IMR-90 (cell line): ENCODE measurements at places on chromosomes 11 and 22. TPM values are rescaled to one million over a fixed set of nuclear protein-coding genes. Genes with fewer than 3 reads are reported as not detected.

RRAS2 gene
- 106 and 155 TPM in 2 replicates for total RNA-seq

- peak; percentile 36 for DNase-seq
Measured at GRCh38 chr11:61332281-61332796, 566 bp downstream of the DDB1 start.

DNA sequence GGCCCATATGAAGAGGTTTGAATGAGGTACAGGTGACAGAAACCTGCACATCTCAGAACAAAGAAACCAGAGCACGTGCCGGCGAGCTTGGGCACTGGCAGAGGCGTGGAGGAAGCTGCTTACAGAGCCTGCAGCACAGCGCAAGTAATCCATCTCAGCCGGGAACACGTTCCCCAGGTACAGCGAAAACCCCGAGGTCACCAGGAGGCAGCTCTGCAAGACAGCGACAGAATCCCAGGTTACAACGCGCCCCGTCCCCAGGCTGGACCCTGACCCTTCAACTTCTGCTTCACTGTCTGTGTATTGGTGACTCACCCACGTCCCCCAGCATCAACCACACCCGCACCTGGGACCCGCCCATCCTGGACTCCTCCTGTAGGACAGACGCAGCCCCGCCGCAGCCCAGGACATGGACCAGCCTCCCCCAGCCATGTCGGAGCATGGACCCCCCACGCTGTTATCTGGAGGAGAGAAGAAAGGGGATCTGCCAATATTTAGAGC, 2.2 kb downstream of the MLC1 start:
- no peak for DNase-seq

- DNase-seq, result no peak
Measured at GRCh38 chr11:116928102-116928777, 90.8 kb upstream of the APOA1 start.

MAPK11 gene
- total RNA-seq, result 7.5 and 8.1 TPM in 2 replicates

- DNase-seq, result no peak
Measured at GRCh38 chr11:117631336-117632140, 165.5 kb downstream of the DSCAML1 start.
